ENCODE measurements at places on chromosomes 4 and X.

DNA sequence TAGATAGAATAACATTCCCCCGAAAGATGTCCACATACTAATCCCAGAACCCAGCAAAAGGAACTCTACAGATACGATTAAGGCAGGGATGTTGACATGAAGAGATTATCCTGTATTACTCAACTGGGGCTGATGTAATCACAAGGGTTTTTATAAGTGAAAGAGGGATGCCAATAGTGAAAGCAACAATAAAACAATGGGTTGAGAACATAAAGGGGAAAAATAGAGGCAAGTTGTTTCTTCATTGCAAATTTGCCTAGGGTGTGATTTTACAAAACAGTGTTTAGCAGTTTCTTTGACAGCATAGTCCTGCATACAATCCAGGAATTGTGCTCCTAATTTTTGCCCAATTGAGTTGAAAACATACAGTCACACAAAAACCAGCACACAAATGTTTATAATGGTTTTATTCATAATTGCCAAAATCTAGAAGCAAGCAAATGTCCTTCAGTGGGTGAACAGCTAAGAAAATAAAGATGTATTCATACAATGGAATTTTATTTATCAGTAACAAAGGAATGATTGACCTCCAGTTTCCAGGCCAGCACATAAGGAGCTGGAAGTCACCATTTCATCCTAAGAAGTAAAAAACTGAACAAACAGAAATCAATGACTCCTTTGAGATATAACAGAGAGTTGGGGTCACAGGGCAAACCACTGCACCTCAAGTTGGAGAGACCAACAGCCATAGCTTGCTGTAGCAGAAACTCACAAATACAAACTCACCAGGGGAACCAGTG, 107.2 kb downstream of the CENPC start:
- no peak for DNase-seq

DNA sequence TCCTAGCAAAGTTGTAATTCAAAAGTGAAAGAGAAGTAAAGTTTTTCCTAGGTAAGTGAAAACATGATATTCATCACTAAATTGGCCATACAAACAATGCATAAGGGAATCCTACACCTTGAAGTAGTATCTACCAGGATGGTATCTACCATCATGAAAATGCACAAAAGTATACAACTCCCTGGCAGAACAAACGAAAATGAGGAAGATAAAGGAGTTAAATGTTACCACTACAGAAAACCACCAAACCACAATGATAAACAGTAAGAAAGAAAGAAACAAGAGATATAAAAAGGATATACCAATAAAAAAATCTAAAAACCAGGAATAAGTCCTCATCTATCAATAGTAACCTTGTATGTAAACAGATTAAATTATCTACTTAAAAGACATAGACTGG, 26.9 kb downstream of the GK2 start:
- DNase-seq, result no peak

GRCh38 chr4:185839770-185840169, 27.8 kb upstream of the SORBS2 start:
- DNase-seq, result no peak

DNA sequence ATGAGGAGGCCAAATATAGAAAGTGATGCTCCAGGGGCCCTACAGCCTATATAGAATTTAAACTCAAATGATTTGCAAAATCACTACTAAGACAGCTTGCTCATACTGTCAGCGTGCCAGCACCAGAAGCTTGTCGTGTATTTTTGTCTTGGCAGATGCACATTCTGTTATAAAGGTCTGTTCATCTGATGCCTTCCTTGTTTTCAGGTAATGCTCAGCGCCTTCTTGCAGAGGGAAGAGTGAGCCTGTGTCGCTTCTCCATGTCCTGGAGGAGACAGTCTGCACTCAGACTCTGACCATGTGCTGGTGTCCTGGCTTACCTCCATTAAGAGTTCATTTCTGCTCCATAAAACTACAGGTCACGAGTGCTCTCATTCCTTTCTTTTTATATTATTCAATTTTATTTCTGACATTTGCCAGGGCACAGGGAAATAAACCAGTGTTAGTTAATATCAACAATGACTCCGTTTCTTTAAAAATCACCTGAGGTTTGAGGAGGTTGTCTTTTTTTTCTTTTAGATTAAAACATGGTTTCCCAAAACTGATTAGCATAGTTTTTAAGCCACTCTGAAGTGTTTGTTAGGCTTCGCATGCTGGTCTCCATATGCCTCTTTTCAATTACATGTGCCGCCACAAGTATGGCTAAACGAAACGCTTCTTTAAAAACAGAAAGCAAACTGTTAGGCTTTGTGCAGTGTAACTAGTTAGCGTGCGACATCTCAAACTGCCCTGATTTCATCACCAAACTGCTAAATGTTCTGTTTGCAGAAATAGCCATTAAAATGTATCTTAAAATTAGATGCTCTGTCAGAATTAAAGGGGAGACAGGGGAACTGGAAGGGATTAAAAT, 215.2 kb upstream of the GK2 start:
- no peak for DNase-seq

- no peak for DNase-seq
Observed at GRCh38 chrX:117002981-117003380, 540.2 kb upstream of the CT83 start.

All from stimulated activated CD4-positive, alpha-beta T cell treated with anti-CD3 and anti-CD28 coated beads, Interleukin-15, amount 100 ng/mL, for 1 hour (primary cell).